ENCODE measurements at places on chromosomes 16 and 17.

GRCh38 chr17:79626156-79626890 is 15.5 kb upstream of the RBFOX3 start:
- H3K36me3 ChIP-seq, result no peaks in the 10 kb centered on the region
- H3K4me1 ChIP-seq, result no peaks in the 10 kb centered on the region
- no peak for DNase-seq

DNA sequence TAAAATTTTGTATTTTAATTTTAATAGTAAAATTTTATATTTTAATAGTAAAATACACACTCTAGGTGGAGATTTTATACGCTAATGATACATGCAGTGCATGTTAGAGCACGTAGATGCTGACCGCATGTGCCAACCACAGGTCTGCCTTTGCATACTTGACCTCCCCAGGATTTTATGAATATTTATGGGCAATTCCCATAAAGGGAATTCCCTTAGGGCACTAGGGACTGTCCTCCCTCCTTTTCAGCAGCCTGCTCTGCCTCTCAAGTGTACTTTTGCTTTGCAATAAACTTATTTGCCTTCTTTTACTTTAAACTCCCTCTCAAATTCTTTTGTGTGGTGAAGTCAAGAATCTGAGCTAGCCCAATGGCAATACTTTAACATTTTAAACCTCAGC is 217.7 kb upstream of the CDH8 start:
- H3K36me3 ChIP-seq, result no peaks in the 10 kb centered on the region
- no peaks in the 10 kb centered on the region for H3K27me3 ChIP-seq
- no peak overlapping the region for H3K4me3 ChIP-seq
- H3K4me1 ChIP-seq, result no peaks in the 10 kb centered on the region
- DNase-seq, result no peak
- no peak overlapping the region for H3K27ac ChIP-seq

DNA sequence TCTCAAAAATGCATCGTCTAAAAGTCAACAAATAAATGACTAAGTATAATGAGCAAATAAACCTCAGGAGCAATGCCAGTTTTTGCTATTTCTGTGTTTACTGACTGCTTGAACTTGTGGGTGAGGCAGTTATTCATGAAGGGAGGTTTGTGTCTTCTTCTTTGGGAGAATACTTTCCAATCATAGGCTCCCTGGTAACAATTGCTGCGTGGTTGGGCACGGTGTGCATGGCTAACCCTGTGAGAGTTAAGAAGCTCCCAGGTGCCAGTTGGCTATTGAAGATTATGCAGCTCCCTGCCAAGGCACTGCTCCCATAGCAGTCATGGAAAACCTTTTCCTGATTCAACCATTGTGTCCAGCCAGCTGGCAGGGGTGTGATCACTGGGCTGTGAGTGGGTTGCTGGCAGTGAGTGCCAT is 775.9 kb upstream of the GOT2 start:
- H3K36me3 ChIP-seq, result no peaks in the 10 kb centered on the region
- no peak for DNase-seq
- H3K27ac ChIP-seq, result no peak overlapping the region
- no peaks in the 10 kb centered on the region for H3K4me1 ChIP-seq
- no peaks in the 10 kb centered on the region for H3K27me3 ChIP-seq

DNA sequence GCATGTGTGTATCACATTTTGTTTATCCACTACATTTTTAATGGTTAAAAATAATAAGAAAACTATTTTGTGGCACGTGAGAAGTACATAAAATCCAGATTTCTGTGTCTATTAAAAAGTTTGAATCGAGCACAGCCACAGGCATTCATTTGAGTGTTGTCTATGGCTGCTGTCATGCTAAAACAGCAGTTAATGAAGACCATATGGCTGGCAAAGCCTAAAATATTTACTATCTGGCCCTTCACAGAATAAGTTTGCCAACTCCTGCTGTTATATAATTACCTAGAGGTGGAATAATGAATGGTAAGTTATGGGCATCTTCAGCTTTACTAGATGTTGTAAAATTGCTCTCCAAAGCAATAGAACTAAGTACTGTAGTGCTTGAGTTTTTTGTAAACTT is 30.5 kb downstream of the TMEM98 start:
- no peak overlapping the region for H3K27ac ChIP-seq
- H3K4me3 ChIP-seq, result no peak overlapping the region
- H3K27me3 ChIP-seq, result no peaks in the 10 kb centered on the region
- H3K36me3 ChIP-seq, result no peaks in the 10 kb centered on the region
- no peaks in the 10 kb centered on the region for H3K4me1 ChIP-seq

DNA sequence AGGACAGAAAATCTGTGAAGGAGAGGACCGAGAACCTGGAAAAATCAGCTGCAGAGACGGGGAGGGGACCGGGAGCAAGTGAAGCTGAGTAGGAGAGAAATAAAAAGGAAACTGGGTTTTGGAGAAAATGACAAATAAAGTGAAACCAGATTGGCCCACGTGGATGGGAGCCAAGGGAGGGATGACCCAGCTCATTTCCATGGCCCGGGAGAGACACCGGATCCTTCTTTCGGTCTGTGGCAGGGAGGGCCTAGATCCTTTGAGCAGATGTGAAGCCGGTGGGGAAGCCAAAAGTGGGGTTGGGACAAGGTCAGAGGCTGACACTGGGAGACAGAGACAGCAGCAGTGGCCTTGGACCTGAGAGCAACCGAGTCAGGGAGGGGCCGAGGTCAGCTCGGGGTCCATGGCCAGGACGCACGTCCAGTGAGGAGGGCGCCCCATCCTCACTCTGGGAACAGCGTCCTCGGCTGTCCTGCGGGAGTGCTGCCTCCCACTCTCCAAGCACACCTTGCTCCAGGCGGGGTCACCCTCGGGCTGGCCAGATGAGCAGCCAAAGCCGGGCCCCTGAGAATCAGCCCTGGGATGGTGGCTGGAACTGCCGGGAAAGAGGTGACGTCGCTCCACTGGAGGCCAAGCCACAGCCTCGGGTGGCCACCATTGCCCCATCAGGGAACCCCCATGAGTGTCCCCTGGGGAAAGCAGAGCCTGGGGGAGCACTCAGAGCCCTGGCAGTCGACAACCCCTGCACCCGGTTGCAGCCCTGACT is 50.8 kb upstream of the CDR2 start:
- H3K4me3 ChIP-seq, result no peak overlapping the region
- no peaks in the 10 kb centered on the region for H3K4me1 ChIP-seq
- peaks cover 54% of the 10 kb centered on the region for H3K36me3 ChIP-seq
- DNase-seq, result no peak
- no peak overlapping the region for H3K27ac ChIP-seq

DNA sequence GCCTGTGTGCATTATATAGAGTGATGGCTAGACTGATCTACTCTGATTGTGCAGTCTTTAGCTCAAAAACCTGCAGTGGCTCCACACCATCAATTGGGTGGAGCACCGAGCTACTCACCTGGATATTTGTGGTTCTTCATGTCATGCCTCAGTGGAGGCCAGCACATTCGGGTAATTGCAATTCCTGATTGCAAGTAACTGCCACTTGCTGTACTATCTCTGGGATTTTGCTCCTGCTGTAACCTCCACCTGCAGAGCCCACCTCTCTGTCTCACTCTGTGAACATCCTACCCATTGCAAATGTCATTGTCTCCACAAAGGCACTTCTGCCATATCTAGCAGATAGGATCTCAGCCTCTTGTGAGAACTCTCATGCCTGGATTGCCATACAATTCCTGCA is 1.7 kb upstream of the CCL1 start:
- no peaks in the 10 kb centered on the region for H3K36me3 ChIP-seq
- no peak for DNase-seq
- H3K4me3 ChIP-seq, result no peak overlapping the region
- H3K27ac ChIP-seq, result no peak overlapping the region

- no peaks in the 10 kb centered on the region for H3K36me3 ChIP-seq
- DNase-seq, result no peak
- H3K4me3 ChIP-seq, result no peak overlapping the region
- peaks cover 4% of the 10 kb centered on the region for H3K4me1 ChIP-seq
Observed at GRCh38 chr17:80072410-80072809, 29.0 kb upstream of the GAA start.

- H3K4me3 ChIP-seq, result no peak overlapping the region
- no peaks in the 10 kb centered on the region for H3K36me3 ChIP-seq
- H3K27ac ChIP-seq, result no peak overlapping the region
- no peaks in the 10 kb centered on the region for H3K27me3 ChIP-seq
Observed at GRCh38 chr17:3972281-3972731, 8.1 kb upstream of the ATP2A3 start.

DNA sequence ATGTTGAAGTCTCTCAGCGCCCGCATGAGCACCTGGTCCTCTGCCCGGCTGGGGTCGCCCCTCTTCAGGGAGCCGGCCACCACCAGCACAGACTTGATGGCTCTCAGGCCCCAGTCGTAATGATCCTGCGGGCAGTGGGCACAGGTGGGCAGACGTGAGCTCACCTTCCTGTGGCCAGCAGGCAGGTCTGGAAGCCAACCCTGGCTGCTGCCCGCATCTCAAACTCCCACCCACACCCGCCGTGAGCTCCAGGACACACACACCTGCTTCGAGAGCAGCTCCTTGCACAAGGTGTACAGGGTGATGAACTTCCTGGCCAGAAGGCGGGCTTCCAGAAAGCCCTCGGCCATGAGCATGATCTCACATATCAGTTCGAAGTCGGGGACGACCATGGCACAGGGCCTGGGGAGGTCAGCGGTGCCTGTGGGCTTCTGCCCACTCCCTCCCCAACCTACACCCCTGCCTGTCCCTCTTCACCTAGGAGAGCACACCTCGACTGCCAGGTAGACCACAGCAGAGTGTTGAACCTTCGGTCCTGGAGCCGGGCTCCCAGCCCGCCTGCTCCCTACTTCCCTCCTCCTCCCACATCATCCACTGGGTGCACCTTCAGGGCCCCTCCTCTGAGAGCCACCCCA is 82.4 kb downstream of the DNAH17 start:
- H3K4me1 ChIP-seq, result no peaks in the 10 kb centered on the region
- H3K27me3 ChIP-seq, result no peaks in the 10 kb centered on the region
- H3K36me3 ChIP-seq, result no peaks in the 10 kb centered on the region
- H3K27ac ChIP-seq, result no peak overlapping the region
- DNase-seq, result no peak
- H3K4me3 ChIP-seq, result no peak overlapping the region

DNA sequence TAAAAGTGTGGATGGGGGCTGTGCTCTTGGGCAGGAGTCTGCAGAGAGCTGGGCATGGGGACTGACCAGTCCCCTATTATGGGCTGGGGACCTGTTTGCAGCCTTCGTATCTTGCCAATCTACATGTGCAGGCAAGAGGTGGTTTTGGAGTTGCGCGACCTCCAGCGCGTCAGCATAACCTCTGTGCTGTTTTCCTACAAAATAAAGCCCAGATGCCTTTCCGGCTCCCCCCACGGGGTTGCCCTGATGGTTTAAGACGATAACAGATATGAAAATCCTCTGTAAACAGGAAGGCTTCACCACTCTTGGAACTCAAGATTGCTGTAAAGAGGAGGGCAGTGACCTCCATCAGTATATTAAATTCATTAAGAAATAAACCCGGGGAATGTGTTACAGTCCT is 16.5 kb upstream of the SPPL2C start:
- no peak for DNase-seq
- H3K27me3 ChIP-seq, result no peaks in the 10 kb centered on the region
- no peak overlapping the region for H3K4me3 ChIP-seq
- no peaks in the 10 kb centered on the region for H3K4me1 ChIP-seq

All from trophoblast cell (in vitro differentiated cells and primary cell).